ENCODE measurements at places on chromosomes 4 and X.

DNA sequence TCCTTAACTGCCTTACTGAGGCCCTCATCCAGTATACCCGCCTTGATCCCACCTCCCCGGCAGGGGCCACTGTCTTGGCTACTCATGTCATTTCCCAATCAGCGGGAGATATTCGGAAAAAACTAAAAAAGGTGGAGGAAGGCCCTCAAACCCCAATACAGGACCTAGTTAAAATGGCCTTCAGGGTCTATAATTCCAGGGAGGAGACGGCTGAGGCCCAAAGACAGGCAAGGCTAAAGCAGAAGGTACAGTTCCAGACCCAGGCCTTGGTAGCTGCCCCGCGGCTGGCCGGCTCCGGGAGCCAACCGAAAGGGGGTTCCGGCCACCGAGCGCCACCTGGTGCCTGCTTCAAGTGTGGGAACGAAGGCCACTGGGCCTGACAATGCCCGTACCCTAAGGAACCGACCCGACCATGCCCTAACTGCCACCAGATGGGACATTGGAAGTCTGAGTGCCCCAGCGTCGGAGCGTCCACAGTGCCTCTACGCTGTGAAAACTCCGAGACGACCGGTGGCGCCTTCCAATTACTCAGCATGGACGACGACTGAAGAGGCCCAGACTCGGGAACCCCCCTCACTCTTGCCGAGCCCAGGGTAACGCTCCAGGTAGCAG lies 959.6 kb downstream of the RPA4 start:
- no peak for DNase-seq
- no peak overlapping the region for H3K4me3 ChIP-seq
- H3K27me3 ChIP-seq = no peaks in the 10 kb centered on the region
- no peak overlapping the region for H3K27ac ChIP-seq

GRCh38 chr4:27947302-27947701 lies 1086.7 kb downstream of the STIM2 start:
- no peak overlapping the region for H3K4me3 ChIP-seq
- H3K27ac ChIP-seq = no peak overlapping the region

GRCh38 chr4:171846232-171846631 lies 33.0 kb downstream of the GALNTL6 start:
- H3K4me3 ChIP-seq = no peak overlapping the region
- no peaks in the 10 kb centered on the region for H3K27me3 ChIP-seq
- no peaks in the 10 kb centered on the region for H3K4me1 ChIP-seq
- no peaks in the 10 kb centered on the region for H3K36me3 ChIP-seq

DNA sequence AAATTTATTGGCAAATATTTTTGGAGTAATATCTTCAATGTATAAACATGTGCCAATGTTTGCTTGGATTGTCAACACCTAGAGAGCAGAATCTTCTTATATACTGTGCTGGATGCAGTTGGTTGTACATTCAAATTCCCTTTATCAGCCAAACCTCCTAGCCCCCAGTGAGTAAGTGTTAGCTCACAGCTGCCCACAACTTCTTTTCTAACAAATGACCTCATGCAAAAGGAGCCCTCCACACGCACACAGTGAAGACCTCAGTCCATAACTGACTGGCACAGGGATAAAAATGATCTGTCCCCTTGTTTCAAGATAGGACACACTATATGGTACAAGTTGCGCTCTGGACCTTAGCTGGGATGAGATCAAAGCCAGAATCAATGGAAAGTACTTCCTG lies 458.0 kb upstream of the NWD2 start:
- H3K36me3 ChIP-seq = no peaks in the 10 kb centered on the region
- no peak overlapping the region for H3K4me3 ChIP-seq
- H3K27me3 ChIP-seq = no peaks in the 10 kb centered on the region
- no peak for DNase-seq
- no peak overlapping the region for H3K27ac ChIP-seq

DNA sequence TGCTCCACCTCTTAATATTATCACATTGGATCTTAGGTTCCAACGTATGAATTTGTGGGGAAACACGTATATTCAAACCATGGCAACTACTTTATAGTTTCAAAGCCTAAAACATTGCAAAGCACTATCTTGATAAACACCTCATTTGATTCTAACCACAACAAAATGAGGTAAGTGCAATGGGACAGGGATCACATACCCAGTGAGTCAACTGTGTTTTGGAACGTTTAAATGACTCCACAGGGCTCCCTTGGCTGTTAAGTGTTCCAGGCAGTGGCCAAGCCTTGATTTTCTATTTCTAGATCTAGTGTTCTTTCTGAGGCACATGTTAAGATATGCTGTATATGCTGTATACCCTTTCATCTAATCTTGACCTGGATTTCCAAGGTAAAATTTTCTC lies 54.5 kb upstream of the C1QTNF7 start:
- no peaks in the 10 kb centered on the region for H3K4me1 ChIP-seq
- H3K4me3 ChIP-seq = no peak overlapping the region
- no peak overlapping the region for H3K27ac ChIP-seq
- no peak for DNase-seq
- peaks cover 35% of the 10 kb centered on the region for H3K27me3 ChIP-seq
- no peaks in the 10 kb centered on the region for H3K36me3 ChIP-seq

- H3K4me3 ChIP-seq = no peak overlapping the region
- H3K36me3 ChIP-seq = peaks cover 16% of the 10 kb centered on the region
- no peak overlapping the region for H3K27ac ChIP-seq
Measured at GRCh38 chr4:184795214-184795844, 30.4 kb downstream of the ACSL1 start.

GRCh38 chrX:81241753-81242152 lies 39.9 kb downstream of the SH3BGRL start:
- no peak overlapping the region for H3K27ac ChIP-seq
- H3K4me3 ChIP-seq = no peak overlapping the region
- peaks cover 23% of the 10 kb centered on the region for H3K4me1 ChIP-seq
- H3K27me3 ChIP-seq = no peaks in the 10 kb centered on the region
- peaks cover 4% of the 10 kb centered on the region for H3K36me3 ChIP-seq

DNA sequence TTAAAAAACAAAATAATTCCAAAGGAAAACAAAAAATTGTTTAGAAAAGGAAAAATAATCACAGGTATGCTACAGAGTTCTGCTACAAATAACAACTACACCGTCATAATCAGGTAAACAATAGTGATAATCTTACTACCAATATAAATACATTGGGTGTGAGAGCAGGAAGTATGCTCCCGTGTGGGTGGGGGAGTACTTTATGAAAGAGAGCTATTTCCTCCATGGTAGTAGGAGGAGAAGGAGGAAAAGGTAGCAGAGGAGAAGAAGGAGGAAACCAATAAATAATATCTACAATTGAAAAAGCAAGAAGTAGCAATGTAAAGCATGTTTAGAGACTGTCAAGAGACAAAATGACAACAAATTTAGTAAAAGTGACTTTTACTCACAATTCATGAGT lies 35.1 kb downstream of the TEC start:
- no peaks in the 10 kb centered on the region for H3K4me1 ChIP-seq
- no peak overlapping the region for H3K27ac ChIP-seq
- H3K4me3 ChIP-seq = no peak overlapping the region
- H3K27me3 ChIP-seq = peaks cover 23% of the 10 kb centered on the region
- H3K36me3 ChIP-seq = no peaks in the 10 kb centered on the region
- DNase-seq = no peak

DNA sequence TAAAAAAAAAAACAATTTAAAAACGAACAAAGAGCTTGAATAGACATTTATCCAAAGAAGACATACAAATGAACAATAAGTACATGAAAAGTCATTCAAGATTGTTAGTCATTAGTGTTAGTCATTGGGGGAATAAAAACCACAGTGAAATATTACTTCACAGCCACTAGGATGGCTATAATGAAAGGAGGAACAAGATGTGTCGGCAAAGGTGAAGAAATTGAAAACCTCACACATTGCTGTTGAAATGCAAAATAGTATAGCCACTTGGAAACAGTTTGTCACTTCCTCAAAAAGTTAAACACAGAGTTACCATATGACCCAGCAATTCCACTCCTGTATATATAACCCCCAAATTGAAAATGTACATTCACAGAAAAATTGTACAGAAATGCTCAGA lies 45.2 kb upstream of the SLC39A8 start:
- H3K4me1 ChIP-seq = no peaks in the 10 kb centered on the region
- peaks cover 25% of the 10 kb centered on the region for H3K27me3 ChIP-seq
- DNase-seq = no peak
- H3K27ac ChIP-seq = no peak overlapping the region

DNA sequence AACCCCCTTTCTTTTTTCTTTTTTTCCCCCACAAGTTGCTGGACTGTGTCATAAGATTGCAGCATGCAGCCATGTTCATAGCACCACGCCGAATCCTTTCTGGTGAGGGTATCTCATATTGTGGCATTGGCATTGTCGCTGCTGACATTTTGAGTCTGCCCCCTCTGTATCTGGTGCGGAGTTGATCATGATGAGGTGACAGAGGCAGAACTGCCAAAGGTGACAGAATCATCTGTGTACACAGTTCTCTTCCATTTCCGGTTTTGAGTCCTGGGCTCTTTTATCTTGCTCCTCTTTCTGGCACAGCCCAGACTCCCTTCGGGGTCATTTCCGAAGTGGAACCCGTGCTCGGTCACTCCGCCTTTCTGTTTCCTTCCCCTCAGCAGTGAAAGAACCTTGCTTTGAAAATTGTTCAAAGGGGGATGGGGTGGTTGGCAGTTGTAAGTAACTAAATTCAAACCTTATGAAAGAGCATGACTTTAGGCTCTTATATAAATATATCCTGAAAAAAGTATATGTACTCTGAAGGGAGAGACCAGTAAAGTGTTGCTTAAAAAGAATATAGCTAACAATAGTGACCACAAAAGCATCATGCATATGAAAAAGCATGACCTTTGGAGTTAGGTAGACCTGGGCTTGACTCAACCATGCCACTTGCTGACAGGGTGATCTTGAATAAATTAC lies 55.0 kb upstream of the BMP2K start:
- no peaks in the 10 kb centered on the region for H3K36me3 ChIP-seq
- H3K4me1 ChIP-seq = peaks cover 9% of the 10 kb centered on the region
- peaks cover 16% of the 10 kb centered on the region for H3K27me3 ChIP-seq
- peak overlapping the region; percentile 91 for H3K27ac ChIP-seq
- H3K4me3 ChIP-seq = peak overlapping the region; percentile 63

GRCh38 chrX:79412166-79412565 lies 45.0 kb upstream of the ITM2A start:
- peak overlapping the region; percentile 61 for H3K4me3 ChIP-seq
- H3K4me1 ChIP-seq = peaks cover 21% of the 10 kb centered on the region
- H3K36me3 ChIP-seq = peaks cover 3% of the 10 kb centered on the region

DNA sequence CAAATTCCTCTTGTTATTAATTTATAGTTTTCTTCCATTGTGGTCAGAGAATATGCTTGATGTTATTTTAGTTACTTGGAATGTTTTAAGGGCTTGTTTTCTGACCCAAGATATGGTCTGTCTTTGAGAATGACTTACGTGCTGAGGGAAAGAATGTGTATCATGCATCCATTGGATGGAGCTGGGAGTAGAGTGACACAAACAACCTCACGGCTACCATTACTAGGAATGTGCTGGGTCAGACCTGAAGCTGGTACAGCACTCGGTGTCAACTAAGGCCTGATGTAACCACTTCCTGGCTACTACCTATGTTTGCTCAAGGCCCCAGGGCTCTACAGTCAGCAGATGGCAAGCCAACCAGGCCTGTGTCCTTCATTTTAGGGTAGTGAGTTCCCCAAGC lies 257.8 kb downstream of the FAT4 start:
- no peak overlapping the region for H3K4me3 ChIP-seq
- DNase-seq = no peak
- no peak overlapping the region for H3K27ac ChIP-seq
- H3K4me1 ChIP-seq = no peaks in the 10 kb centered on the region
- no peaks in the 10 kb centered on the region for H3K36me3 ChIP-seq

GRCh38 chrX:41308884-41309647 lies 24.9 kb upstream of the DDX3X start:
- DNase-seq = no peak
- H3K36me3 ChIP-seq = no peaks in the 10 kb centered on the region
- H3K4me1 ChIP-seq = no peaks in the 10 kb centered on the region
- H3K27me3 ChIP-seq = no peaks in the 10 kb centered on the region
- no peak overlapping the region for H3K27ac ChIP-seq

- no peak for DNase-seq
- peaks cover 4% of the 10 kb centered on the region for H3K36me3 ChIP-seq
- H3K4me3 ChIP-seq = no peak overlapping the region
- H3K27ac ChIP-seq = no peak overlapping the region
- H3K4me1 ChIP-seq = peaks cover 12% of the 10 kb centered on the region
Measured at GRCh38 chrX:136931661-136932060, 51.1 kb upstream of the RBMX start.

GRCh38 chrX:140521393-140521792 lies 16.5 kb upstream of the SOX3 start:
- H3K4me3 ChIP-seq = no peak overlapping the region
- H3K27me3 ChIP-seq = no peaks in the 10 kb centered on the region
- no peaks in the 10 kb centered on the region for H3K4me1 ChIP-seq
- DNase-seq = no peak

DNA sequence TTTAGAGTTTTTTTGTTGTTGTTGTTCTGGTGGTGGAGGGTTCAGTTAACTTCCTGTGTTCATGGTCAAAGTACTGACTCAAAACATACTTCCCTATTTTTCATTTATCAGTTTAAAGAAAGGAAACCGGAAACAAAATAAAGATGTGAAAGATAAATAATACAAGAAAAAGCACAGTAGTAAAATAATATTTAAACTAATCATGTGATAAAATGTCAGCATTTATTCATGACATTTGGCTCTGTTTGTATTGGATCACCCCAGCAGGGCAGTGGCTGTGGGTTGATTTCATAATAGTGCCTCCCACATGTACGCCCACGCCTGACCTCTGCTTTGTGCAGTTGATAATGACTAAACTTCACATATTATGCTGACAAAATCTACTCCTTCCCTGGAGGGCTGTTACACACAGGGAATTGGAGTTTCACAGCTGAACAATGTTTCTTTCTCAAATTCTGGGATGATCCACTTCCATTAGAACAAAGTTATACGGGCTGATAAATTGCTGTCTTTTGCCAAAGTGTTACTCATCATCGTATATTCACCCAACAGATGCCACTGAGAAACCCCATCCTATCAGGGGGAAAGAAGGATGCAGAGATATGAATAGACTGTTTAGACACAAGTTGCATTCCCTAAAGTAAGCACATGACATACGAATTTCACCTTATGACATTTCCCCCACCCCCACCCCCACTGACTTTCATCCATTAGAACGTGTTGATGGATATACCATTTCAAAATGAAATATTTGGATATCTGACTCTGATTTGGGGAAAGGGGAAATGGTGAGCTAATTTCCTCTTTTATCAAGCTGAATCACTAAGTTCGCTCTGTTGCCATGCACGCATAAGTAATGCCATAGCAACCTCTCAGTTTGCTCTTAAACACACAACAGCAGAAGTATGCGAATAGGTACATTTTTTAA lies 48.3 kb downstream of the AMELX start:
- no peak overlapping the region for H3K27ac ChIP-seq
- H3K27me3 ChIP-seq = no peaks in the 10 kb centered on the region
- H3K4me1 ChIP-seq = no peaks in the 10 kb centered on the region
- H3K36me3 ChIP-seq = no peaks in the 10 kb centered on the region

Measured in central memory CD8-positive, alpha-beta T cell (primary cell).